ENCODE measurements at places on chromosomes 1 and 21.

DNA sequence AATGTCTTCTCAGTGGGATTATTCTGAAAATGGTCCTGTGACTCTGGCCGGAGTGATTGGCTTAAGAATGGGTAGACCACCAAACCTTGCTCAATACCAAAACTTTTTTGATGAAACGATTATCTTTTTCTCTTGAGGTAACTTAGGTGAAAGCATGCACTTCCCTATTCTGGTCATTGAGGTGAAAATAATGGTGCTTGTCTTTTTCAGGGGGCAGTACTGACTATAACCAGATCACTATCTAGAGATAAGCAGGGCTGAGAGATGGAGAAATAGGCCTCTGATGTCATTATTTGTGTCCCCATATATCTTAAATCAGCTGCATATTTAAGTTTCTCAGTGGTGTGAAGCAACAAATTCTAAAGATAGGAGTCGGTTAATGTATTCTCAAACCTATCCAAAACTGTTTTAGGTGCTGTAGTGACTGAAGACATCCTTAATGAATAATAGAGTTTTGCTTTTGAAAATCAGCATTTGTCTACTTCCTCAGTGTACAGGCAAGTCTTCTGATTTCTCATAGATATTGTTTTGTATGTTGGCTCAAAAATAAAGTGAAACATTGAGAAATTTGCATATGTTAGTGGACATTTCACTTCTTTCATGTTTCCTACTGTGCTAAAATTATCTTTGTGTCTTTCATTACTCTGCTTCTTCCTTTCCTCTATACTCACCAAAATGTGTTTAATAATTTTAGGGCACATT lies 735.3 kb upstream of the ADGRL4 start:
- DNase-seq, result no peak

- no peak for DNase-seq
Measured at GRCh38 chr1:222653178-222653827, 35.4 kb downstream of the MIA3 start.

GRCh38 chr1:154497026-154497806 lies 4.8 kb upstream of the TDRD10 start:
- DNase-seq, result peak; percentile 73

DNA sequence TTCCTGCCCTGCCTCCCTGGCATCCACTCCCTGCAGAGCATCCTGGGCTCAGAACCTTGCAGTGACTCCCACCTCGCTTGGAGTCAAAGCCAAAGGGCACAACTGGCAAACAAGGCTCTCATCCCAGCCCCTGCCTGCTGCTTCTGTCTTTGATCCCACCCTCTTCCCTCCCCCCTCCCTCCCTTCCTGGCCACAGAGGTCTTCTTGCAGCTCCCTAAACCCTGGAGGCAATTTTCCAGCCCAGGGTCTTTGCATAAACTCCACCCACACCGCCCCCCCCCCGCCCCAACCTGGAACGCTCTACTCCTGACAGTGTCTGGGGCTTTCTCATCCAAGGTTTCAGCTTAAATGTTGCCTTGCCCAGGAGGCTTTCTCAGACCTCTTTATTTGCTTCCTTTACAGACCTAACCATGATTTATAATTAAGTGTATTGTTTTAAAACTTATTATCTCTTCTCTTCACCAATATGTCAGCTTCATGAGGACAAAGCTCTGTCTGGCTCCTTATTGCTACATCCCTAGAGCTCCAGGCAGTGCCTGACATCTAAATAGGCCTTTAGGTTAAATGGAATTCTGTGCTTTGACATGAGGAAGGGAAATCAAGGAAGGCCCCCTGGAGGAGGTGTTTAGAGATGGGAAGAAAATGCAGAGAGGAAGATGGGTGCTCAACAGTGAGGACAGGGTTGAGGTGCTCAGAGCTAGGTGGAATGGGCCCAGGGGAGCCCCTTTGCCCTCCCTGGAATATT lies 37.7 kb upstream of the PADI1 start:
- no peak for DNase-seq

All from hematopoietic multipotent progenitor cell treated with erythropoietin and hydrocortisone succinate and interleukin-3 and kit ligand, for 6 days (in vitro differentiated cells).